Left hindlimb (tissue), 1 donor: ENCODE measurements at places on chromosomes 2 and 18.

- no peak for DNase-seq
These were observed 300.7 kb downstream of the NOL4 start for GRCh38 chr18:33923980-33924379.

DNA sequence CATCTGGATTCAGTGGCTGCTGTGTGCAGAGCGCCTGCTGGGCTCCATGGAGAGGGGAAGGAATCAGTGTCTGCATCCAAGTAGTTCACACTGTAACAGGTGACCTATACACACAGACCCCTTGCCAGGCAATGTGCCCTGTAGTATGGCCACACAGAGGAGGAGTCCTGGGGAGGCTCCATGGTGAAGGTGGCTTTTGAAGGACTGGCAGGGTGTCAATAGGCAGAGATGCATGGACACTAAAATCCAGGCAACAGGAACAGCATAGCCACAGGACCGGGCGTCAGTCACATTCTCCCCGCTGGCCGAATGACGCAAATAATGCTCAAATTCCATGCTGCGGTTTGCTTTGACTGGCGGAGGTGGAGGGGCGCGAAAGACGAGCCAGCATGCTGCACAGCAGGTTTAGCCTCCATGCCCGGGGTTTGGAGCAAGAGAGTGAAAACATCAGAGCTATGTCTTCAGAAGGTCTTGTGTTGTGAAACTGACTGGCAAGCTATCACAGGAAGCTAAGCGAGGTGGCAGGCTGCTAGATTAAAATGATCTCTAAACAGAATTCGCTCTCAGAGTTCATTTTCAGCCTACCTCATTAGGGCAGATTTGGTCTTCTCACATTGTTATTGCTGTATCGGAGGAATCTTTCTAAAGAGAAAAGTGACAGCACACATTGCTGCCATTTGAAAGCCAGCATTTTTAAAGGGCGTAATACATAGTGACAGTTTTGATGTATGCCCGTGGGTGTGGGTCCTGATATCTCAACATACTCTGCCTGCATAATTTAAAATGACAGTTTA, 1.2 kb upstream of the CHMP1B start:
- DNase-seq, result peak; percentile 76

DNA sequence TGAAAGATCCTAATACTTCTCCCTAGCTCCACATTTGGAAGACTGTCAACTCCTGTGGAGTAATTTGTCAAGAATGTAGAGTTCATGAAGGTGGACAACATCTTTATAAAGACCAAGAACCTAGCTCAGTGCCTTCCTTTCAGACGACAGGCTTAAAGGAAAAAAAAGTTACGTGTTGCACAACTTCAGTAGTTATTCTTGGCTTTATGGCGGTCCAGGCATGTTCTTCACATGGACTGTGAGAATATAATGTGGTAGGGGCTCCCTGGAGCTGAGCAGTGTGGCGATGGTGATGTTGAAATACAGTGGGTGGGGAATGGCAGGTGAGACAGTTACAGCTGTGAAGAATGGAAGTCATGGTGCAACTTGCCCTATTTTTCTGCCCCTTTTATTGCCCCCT, 3.9 kb downstream of the TAF1B start:
- no peak for DNase-seq

- DNase-seq, result no peak
These were observed 44.0 kb upstream of the LRRTM4 start for GRCh38 chr2:77566131-77566530.

GRCh38 chr2:10410001-10410822, 37.9 kb downstream of the ODC1 start:
- DNase-seq, result peak; percentile 69

DNA sequence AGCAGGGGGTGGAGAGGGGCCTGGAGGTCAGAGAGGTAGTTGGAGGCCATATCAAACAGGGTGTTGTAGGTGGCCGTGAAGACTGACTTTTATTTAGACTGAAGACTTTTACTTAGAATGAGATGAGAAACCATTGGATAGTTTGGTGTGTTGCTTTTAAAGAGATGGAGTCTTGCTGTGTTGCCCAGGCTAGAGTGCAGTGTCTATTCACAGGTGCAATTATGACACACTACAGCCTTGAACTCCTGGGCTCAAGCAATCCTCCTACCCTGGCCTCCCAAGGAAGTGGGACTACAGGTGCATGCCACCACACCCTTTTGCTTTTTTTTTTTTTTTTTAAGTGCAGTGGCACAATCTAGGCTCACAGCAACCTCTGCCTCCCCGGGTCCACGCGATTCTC, 2.5 kb upstream of the LRPPRC start:
- no peak for DNase-seq

DNA sequence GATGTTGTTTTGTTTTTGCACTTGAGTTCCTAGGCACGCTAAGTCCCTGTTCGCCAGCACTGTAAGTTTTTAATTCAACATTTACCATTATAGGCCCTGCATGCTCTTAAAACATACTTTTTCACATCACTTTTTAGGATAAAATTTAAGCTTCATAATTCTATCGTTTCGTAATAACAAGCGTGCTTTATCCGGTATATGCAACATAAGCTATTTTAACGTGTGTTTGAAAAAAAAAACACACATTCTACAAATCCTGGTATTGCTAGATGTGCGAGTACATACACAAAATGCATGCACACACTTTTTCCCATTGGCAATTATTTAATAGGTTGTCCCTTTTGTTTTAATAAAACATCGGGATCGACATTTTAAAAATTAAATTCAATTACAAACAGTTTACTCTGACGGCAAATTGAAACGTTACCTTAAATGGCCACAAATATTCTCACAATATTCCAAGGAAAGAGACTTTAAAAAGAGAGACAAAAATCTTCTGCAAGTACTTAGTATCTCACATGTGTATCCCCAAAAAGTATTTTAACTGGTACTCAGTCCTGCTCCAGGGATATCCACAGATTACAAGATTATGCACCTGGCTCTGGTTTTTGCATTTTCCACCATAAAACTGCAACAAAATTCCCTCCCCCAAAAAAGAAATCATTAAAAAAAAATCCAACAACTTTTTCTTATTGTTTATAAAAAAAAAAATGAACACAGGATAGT, 1.0 kb upstream of the TCF4 start:
- no peak for DNase-seq

GRCh38 chr2:200242570-200242969, 63.9 kb upstream of the SPATS2L start:
- no peak for DNase-seq

DNA sequence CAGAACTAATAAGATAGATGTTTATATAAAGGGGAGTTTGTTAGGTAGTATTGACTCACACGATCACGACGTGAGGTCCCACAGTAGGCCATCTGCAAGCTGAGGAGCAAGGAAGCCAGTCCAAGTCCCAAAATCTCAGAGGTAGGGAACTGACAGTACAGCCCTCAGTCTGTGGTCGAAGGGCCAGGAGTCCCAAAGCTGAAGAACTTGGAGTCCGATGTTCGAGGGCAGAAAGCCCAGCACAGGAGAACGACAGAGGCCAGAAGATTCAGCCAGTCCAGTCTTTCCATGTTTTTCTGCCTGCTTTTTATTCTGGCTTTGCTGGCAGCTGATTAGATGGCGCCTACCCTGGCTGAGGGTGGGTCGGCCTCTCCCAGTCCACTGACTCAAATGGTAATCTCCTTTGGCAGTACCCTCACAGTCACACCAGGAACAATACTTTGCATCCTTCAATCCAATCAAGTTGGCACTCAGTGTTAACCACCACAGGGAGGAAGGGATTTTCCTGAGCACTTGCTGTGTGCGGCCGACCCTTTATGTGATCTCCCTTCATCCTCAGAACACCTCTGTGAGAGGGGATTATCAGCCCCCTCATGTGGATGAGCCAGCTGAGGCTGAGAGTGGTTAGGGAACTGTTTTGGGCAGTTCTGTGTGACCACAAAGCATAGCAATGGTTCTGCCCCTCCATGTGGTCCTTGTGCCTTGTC, 78.3 kb downstream of the RNF144A start:
- DNase-seq, result no peak
